Kasumi-1 (cell line): ENCODE measurements at places on chromosomes 3 and 15.

- DNase-seq: no peak
These were observed 88.8 kb downstream of the CLASP2 start for GRCh38 chr3:33629219-33629618.

GRCh38 chr3:105369500-105370371, 3.0 kb downstream of the ALCAM start:
- DNase-seq: peak; percentile 83

DNA sequence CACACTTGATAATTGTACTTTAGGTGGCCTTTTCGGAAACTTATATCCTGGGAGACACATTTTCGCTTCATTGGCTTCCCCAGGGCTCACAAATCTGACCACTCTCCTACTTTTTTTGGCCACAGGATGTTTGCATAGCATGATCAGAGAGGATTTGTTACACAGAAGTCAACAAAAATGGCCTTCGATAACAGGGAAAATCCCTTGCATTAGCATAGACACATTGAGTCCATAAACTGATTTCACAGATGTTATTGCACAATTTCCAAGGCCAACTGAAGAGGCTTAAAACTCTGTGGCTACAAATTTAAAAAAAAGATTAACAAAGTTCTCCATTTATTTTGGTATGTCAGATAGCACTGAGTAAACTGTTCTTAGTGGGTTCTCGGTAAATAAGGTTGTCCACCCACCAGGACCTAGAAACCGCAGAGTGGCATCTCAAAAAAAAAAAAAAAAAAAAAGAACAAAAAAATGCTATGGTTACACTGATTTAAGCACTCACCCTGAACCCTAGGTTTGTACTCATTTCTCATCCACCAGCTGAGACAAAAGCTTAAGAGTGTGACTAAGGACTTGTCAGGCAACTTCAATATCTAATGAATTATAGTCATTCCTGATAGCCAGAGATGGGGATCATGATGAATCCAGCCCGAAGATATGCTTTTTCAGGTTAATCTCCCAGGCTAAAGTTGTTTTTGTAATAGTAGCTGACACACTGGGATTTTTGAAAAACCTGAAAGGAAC, 188.9 kb upstream of the SYNPR start:
- DNase-seq: no peak

DNA sequence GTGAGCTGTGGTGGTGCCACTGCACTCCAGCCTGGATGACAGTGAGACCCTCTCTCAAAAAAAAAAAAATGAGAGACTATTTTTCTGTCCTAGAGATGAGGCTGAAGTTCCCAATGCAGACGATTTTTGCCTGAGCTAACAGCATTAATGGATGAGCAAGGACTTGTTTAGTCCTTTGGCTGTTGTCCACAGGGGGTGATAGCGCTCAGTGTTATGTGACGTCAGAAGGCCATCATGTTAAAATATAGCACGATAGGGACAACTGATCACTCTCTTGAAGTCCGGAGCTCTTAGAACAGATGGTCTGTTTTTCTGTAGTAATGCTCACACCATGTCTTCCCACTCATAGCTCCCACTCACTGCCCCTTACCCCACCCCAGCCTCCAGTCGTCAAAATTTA, 6.8 kb downstream of the TRNT1 start:
- no peak for DNase-seq

- DNase-seq: no peak
These were observed 63.7 kb downstream of the SLC12A8 start for GRCh38 chr3:125148836-125149235.

DNA sequence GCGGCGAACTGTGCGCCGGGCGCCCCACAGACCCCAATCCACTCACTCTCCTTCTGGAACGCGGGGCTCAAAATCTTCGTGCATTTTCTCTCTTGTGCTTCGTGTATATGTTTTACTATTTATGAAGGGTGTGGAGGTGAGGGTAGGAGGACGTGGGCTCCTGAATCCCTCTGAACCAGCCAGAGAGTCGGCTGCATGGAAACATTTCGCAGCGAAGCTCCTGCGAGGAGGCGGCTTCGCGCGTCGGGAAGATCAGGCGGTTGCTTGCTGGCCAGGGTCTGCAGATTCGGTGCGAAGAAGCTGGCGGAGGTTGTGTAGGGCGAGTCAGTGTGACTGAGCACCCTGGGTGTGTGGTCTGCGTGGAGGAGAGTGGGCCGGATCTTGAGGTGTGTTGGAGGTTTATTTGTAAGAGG, 1.1 kb downstream of the CNTN4 start:
- no peak for DNase-seq
